H9 (cell line): ENCODE measurements at places on chromosomes 1 and 21. TPM values are rescaled to one million over a fixed set of nuclear protein-coding genes. Genes with fewer than 3 reads are reported as not detected.

DNA sequence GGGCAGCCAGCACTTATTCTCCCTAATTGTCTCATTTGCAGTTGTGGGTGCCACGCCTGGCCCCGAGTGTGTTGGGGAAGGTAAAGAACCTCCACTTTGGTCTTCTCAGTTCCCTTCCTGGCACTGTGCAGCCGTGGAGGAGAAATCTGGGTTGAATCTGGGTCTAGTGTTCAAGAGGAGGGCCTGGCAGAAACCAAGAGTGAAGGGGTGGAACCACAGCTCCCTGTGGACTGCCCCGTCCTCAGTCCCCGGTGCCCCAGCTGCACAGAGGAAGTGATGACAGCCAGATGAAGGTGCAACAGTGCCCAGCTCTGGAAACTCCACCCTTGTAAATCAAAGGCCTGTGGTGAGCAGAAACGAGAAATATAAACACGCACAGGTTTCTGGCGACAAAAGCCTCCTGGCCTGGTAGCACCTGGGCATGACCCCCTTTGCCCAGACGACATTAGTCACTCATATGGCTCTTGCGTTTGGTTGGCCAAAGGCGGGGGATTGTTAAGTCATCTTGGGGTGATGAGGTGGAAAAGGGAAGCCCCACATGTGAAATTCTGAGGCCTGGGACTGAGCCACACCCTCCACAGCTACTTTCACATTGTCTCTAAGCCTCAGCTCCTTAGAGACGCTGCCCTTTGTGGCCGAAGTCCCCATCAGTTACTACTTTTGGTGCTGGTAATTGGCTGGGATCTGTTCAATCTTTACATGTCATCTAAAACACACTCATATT, 4.2 kb upstream of the ECE1 start:
- no peaks in the 10 kb centered on the region for H3K27me3 ChIP-seq
- no peak for DNase-seq
- no peaks in the 10 kb centered on the region for H3K36me3 ChIP-seq
- H3K4me1 ChIP-seq, result no peaks in the 10 kb centered on the region
- H3K4me3 ChIP-seq, result no peak overlapping the region

- peak overlapping the region; percentile 65 for H3K4me3 ChIP-seq
- peak; percentile 99 for DNase-seq
- H3K4me1 ChIP-seq, result no peaks in the 10 kb centered on the region; the same call in 1 of the 2 replicates
- no peaks in the 10 kb centered on the region for H3K27me3 ChIP-seq
- H3K36me3 ChIP-seq, result peaks cover 12% of the 10 kb centered on the region
- no peak overlapping the region for H3K27ac ChIP-seq
Measured at GRCh38 chr1:29282924-29283803, 46.8 kb downstream of the PTPRU start.

DNA sequence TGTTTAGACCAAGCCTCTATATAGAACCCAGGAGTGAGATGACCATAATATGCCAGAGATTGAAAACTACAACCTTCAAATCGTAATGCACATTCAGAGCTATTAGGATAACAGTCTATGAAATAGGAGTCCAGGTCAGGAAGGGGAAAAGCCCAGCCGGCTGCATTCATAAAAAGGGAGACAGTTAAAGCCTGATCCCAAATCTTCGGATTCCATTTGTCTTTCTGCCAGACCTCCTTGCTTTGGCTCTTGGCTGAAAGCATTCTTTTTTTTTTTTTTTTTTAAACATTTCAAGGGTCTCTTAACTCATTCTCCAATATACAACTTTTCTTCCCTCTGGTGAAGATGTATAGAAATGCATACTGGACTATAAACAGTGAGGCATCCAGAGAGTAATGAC, 81.1 kb downstream of the NTPCR start:
- no peak for DNase-seq
- peaks cover 5% of the 10 kb centered on the region; the same call in 1 of the 2 replicates for H3K36me3 ChIP-seq
- H3K4me3 ChIP-seq, result no peak overlapping the region
- H3K27ac ChIP-seq, result no peak overlapping the region
- H3K4me1 ChIP-seq, result no peaks in the 10 kb centered on the region
- no peaks in the 10 kb centered on the region for H3K27me3 ChIP-seq

DNA sequence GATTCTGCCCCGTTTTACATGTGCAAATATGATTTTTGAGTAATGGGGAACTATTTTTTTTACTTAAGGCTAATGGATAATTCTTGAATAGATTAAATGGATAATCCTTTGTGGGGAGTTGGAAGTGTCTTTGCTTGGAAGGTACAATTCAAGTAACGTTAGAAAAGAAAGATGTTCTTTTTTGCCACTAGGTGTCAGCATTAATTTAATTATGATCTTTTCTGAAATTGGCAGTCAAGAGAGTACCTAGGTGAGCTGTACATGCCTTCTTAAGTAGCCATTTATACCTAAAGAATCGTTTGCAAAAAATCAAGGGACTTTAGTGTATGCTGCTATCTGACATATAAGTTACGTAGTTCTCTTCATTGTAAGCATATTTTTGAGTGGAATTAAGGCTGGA, 2.2 kb downstream of the FBXO28 start:
- no peaks in the 10 kb centered on the region for H3K27me3 ChIP-seq
- DNase-seq, result no peak
- H3K27ac ChIP-seq, result no peak overlapping the region
- H3K4me3 ChIP-seq, result peak overlapping the region; percentile 94
- peaks cover 5% of the 10 kb centered on the region; the same call in 2 of the 3 replicates for H3K36me3 ChIP-seq
- no peaks in the 10 kb centered on the region for H3K4me1 ChIP-seq

- DNase-seq, result no peak
- H3K36me3 ChIP-seq, result no peaks in the 10 kb centered on the region
- H3K4me3 ChIP-seq, result no peak overlapping the region
- no peaks in the 10 kb centered on the region for H3K4me1 ChIP-seq
- no peaks in the 10 kb centered on the region for H3K27me3 ChIP-seq
Measured at GRCh38 chr1:55481634-55482033, 266.5 kb upstream of the USP24 start.

Gene VAV3
- 4.5 and 5.1 TPM in 2 replicates for total RNA-seq

DNA sequence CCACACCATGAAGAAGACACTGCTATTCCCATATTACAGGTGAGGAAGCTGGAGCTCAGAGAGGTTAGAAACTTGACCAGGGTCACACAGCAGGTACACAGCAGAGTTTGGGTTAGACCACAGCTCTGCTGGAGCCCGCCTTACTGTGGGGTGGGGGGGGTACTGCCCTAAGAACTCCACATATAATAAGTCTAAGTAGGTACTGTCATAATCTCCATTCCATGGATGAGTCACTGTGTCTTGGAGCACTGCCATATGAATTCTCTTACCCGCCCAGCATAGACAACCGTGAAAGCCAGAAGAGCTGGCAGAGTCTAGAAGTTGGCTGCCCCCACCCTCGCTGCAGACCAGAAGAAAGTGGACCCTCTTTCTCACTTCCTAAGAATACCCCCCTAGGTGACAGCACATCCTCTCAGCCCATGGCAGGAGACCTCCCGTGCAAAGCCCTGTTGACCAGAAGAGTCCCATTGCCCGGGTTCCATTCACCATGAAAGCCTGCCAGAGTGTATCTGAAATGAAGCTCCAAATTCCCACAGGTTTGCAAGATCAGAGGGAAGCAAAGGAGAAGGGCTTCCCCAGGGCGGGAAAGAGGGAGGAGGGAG, 5.2 kb upstream of the PLA2G2D start:
- no peaks in the 10 kb centered on the region; the same call in 1 of the 2 replicates for H3K27me3 ChIP-seq
- no peaks in the 10 kb centered on the region for H3K36me3 ChIP-seq
- no peaks in the 10 kb centered on the region for H3K4me1 ChIP-seq
- no peak for DNase-seq
- H3K27ac ChIP-seq, result no peak overlapping the region

GRCh38 chr1:35443768-35444518, 113.3 kb downstream of the KIAA0319L start:
- H3K36me3 ChIP-seq, result peaks cover 34% of the 10 kb centered on the region
- H3K4me3 ChIP-seq, result no peak overlapping the region
- DNase-seq, result peak; percentile 43
- no peaks in the 10 kb centered on the region for H3K27me3 ChIP-seq
- no peak overlapping the region for H3K27ac ChIP-seq
- no peaks in the 10 kb centered on the region for H3K4me1 ChIP-seq

DNA sequence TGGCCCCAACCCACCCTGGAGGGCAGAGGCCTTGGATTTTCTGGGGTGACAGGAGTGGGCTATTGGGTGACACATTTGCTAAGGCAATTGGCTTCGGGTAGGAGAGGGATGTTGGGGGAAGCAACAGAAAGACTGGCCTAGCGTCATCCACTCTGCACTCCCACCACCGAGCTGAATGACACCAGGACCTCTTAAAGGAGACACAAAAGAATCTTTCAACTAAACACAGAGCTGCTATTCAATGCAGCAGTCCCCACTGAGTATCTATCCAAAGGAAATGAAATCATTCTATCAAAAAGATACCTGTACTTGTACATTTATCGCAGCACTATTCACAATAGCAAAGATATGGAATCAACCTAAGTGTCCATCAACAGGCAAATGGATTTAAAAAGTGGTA, 6.2 kb downstream of the TFF2 start:
- H3K36me3 ChIP-seq, result no peaks in the 10 kb centered on the region
- no peak for DNase-seq
- H3K4me3 ChIP-seq, result no peak overlapping the region

Gene AMY1C
- not detected in 2 replicates for total RNA-seq

Gene GNAT2
- total RNA-seq, result 0.20 TPM in 1 of 2 replicates, not detected in the other

- H3K36me3 ChIP-seq, result no peaks in the 10 kb centered on the region
- H3K4me3 ChIP-seq, result no peak overlapping the region
- no peak for DNase-seq
- no peaks in the 10 kb centered on the region for H3K27me3 ChIP-seq
- no peaks in the 10 kb centered on the region for H3K4me1 ChIP-seq
Measured at GRCh38 chr1:240457203-240457602, 154.8 kb downstream of the GREM2 start.

Gene DHRS3
- total RNA-seq, result 52.2 and 54.5 TPM in 2 replicates
